ENCODE measurements at places on chromosomes 11 and 22.

DNA sequence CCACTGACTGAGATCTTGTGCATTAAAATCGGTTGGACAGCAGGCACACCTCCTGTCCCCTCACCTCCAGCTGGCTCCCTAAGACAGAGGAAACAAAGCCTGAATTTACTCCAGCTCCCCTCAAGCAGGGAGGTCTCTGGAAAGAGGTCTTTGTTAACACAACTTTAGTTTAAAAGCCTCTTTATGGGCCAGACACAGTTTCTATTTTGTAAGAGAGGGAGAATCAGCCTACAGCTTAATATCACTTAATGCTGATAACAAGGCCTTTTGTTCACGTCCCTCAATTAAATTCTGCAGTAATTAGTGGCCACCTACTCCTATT is 36.3 kb downstream of the PLEKHA7 start:
- no peak for DNase-seq

- no peak for DNase-seq
Observed at GRCh38 chr22:23241562-23242472, 61.5 kb downstream of the BCR start.

DNA sequence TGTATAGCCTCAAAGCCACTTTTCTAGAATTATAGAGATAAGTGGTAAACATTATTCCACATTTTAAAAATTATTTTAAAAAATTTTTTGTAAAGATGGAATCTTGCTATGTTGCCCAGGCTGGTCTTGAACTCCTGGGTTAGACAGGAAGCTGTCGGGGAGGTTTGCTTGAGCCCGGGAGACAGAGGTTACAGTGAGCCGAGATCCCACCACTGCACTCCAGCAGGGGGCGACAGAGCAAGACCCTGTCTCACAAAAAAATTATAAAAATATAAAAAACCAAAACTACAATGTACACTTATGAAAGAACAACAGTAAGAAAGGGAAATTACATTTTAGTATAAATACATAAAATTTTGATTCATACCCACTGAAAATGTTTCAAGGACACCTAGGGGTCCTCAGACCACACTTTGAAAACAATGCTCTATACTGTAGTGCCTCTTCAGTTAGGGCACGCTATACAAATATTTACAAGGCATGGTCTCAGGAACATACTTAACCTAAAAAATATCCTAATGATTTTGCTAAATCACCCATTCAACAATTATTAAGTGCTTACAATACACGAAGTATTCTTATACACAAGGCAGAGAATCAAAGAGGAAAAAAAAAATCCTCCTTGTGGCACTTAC is 111.2 kb downstream of the MRTFA start:
- no peak for DNase-seq

- DNase-seq = no peak
Observed at GRCh38 chr22:42623301-42623751, 8.6 kb upstream of the POLDIP3 start.

- DNase-seq = no peak
Observed at GRCh38 chr11:38411149-38411548, 1813.1 kb upstream of the RAG2 start.

DNA sequence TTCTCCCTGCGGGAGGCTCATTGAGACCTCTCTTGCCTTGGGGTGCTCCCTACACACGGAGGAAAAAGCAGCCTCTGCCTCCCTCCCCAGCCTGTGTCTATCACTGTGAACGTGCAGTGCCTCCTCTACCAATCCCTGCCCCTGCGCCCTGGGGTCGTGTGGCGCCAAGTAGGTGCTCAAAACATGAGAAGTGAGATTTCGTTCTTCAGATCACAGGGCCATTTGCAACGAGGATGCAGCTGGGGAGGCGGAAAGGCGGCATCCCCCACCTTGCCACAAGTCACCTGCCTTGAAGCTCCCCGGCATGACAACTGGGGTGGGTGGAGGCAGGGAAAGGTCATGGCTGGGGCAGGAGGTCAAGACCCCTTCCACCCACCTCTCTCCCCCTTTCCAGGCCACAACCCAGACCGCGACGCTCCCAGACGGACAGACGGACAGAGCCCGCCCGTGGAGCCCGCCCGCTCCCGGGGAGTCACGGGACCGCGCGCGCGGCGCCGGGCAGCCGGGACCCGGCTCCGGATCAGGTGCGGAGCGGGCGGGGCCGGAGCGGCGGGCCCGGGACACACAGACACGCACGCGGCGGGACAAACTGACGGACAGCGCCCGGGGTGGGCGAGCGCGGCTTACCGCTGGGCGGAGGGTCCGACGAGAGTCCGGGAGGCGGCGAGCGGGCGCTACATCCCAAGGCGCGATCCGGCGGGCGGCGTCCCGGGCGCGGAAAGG is 485 bp downstream of the KCNJ4 start:
- DNase-seq = no peak

DNA sequence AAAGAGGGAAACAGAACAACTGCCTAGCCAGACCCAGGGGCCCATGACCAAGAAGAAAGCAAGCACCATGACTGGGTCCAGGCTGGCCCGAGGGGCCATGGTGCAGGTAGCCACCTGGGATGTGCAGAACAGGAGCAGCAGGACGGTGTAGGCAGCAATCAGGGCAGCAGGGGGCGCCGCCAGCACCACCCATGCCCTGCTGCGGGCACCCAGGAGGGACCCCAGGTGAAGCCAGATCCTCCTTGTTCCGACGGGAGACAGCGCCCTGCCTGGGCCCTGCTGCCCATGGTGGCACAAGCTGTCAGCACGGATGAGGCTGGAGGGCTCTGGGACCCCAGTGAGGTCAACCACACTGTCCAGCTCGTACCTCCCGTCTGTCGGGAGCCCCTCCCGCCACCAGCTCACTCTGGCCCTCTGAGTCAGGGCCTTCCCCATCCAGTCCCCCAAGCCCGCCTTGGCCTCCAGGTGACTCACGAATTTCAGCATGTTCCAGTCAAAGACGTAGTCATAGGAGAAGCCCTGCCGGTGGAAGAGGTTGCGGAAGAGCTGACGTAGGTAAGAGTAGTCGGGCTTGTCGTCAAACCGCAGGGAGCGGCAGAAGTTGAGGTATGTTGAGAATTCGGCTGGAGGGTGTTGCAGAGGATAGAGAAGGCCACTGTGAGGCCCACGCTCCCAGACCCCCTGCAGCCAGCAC is 18.8 kb downstream of the CSNK1E start:
- peak; percentile 99 for DNase-seq

- DNase-seq = no peak
Observed at GRCh38 chr22:42313204-42313603, 42.8 kb upstream of the TCF20 start.

GRCh38 chr11:43518408-43519160 is 159.9 kb downstream of the TTC17 start:
- peak; percentile 20 for DNase-seq

GRCh38 chr22:27247701-27248434 is 553.7 kb downstream of the MN1 start:
- no peak for DNase-seq

DNA sequence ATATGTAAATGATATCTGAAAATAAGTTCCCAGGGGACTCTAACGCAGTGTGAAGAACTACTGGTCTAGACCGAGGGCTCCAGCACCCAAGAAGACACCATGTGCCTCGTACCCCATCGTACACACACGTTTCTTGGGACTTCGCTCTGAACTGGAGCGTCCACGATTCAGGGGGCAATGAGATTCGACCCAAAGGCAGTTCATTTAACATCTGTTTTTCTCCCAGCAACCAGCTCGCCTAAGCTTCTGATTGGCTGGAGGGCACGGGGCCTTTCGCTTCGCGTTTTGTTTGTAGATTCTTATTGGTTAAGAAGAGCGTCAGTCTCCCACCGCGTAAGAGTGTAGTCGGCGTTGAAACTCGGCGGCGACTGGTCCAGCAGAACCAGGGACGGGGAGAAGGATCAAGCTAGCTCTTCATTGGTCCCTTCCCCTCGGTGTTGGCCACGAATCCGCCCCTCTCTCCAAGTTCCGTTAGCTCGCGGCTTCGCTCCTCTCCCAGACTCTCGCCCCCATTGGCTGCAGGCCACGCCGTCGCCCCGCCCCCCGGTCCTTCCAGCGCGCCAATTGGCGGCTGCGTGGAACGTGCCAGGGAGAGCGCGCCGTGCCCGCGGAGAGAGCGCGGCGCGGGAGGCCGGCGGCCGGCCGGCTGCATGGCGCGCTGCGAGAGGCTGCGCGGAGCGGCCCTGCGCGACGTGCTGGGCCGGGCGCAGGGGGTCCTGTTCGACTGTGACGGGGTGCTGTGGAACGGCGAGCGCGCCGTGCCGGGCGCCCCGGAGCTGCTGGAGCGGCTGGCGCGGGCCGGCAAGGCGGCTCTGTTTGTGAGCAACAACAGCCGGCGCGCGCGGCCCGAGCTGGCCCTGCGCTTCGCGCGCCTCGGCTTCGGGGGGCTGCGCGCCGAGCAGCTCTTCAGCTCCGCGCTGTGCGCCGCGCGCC is at the start of gene PDXP:
Gene PDXP (plus strand): TSS at position 591 of the 933 bp plus-strand sequence. CDS start 60 bp downstream, at position 651.
- peak; percentile 100 for DNase-seq

DNA sequence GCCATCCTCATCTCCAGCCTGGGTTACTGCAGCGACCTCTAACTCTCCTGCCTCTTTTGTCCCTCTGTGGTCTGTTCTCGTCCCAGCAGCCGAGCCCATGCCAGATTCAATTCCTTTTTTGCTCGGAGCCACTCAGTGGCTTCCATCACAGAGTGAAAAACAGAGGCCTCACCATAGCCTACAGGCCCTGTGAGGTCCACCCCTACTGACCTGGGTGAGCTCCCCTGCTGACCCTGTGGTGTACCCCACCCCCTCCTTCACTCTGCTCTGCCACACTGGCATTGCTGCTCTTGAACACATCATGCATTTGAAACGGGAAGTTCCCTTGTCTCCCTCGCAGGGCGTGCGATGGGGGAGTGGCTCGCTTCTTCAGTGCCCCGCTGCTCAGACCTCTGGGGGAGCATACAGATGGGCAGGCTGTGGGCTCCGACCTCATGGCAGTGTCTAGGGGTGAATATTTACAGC is 2.1 kb downstream of the AIP start:
- DNase-seq = no peak

- no peak for DNase-seq
Observed at GRCh38 chr22:39245130-39246039, 603 bp upstream of the PDGFB start.

DNA sequence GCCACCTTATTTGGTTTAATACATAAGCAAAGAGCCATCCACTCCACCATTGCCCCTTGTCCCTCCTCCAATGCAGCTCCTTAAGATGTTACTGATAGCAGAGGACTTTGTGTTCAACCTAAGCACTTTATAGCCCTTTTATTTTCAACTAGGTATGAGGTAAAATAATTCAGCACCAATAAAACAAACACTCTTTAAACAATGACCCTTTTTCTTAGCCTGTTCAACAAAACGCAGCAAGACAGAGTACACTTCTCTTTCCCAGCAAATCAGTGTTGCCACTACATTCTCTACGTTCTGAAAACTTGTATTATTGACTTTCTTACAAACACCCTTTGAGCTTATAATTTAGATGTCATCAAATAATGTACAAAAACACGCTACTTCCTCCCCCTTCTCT is 104.0 kb upstream of the IGLL5 start:
- DNase-seq = no peak

GRCh38 chr11:3986301-3986700 is 108.3 kb upstream of the RRM1 start:
- DNase-seq = no peak

GRCh38 chr11:68386331-68386978 is 74.1 kb downstream of the LRP5 start:
- DNase-seq = no peak

DNA sequence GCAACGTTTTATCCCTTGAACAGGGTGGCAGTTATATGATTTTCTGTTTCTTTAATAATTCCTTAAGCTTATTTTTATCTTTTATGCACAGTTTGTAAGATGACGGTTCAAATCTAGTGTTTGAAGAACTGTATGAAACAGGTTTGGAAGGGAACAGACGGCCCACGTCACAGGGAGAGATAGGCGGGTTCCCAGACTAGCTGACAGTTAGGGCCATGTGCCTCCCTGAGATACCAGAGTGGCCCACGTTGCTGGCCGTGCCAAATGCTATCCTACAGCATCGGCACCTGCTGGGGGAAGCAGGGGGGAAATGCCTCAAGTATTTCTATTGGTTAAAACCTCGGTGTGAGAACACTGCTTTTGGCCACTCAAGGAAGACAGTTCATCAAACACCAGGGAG is 50.2 kb upstream of the BID start:
- no peak for DNase-seq

DNA sequence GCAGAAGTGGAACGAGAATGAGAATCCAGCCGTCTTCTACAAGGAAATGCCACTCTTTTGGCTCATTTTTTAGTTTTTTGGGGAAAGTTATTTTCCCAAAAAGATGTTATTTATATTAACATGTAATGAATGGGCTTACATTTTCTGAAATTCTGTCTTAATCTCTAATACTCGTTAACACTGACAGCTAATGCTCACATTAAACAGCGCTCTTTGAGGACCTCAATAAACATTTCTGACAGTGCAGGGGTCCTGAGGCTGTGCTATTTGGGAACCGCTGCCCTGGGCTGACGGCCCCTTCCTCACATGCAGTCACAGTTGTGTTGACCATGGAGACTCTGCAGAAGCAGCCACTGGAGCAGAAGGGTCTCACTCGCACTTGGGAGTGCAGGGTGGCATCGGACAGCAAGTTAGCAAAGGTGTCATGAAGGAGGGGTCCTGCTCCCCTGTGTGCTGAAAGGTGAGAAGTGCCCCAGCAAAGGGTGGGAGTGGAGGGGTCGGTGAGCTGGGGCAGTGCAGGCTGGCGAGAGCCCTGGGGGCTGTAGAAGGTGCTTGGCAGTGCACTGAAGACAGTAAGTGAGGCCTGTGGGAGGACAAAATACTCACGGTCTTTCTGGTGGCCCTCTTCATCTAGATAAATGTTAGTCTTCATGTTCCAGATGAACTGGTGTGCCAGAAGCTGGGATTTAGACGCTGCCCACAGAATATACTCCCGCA is 53.1 kb upstream of the SERPIND1 start:
- DNase-seq = no peak

- DNase-seq = no peak
Observed at GRCh38 chr22:46246178-46246577, 3.9 kb downstream of the CDPF1 start.

GRCh38 chr11:42598341-42598740 is 713.5 kb upstream of the API5 start:
- no peak for DNase-seq

Measured in non-pigmented ciliary epithelial cell (primary cell).